PC-9 (cell line): ENCODE measurements at places on chromosomes 1 and 21.

DNA sequence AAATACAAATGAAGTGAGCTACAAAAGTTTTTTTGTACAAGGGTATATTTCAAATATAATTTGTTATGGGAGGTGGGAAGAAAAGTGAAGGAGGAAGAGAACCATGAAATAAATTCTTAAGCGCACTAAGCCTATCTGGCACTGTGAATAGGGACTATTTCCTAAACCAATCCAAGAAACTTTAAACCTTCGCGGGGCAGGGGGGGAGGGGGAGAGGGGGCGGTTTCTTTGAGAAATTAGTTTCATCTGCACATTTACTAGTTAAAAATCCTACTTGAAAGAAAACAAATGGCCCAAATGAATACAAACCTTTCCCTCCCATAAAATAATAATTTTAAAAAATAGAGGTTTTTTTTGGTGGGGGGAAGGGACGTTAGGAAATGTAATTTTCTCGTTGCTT is 364 bp downstream of the GOLPH3L start:
- DNase-seq: no peak

DNA sequence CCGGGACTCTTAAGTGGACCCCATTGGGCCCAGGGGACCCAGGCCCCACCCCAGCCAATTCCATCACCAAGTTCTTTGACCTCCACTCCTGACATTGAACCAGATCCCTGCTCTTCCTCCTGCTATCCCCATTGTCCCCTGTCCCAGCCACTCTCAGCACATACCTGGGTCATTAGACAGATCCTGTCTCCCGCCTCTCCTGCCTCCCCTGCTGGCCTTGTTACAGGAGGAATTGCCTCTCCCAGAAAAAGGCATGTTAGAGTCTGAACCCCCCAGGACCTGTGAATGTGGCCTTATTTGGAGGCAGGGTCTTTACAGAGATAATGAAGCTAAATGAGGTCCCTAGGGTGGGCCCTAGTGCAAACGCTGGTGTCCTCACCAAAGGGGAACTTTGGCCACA is 301.9 kb downstream of the NPHP4 start:
- no peak for DNase-seq

GRCh38 chr1:48093696-48094528 is 96.7 kb upstream of the TRABD2B start:
- peak; percentile 65 for DNase-seq

GRCh38 chr1:218048828-218049420 is 236.2 kb upstream of the RRP15 start:
- DNase-seq: no peak

DNA sequence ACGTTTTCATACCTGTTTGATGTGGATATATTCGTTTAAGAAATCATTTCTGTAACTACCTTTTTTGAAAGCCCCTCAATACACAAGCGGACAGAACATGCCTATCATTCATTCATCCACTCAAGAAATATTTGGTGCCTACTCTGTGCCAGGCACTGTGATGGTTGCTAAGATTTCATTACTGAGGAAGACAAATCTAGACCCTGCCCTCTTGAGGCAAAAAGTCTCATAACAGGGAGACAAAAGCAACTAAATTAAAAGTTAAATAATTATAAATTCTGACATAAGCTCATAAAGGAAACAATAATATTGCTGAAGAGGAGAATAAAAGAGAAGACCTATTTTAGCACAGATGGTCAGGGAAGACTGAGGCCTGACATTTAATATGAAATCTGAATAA is 203.5 kb upstream of the ZNHIT6 start:
- no peak for DNase-seq

DNA sequence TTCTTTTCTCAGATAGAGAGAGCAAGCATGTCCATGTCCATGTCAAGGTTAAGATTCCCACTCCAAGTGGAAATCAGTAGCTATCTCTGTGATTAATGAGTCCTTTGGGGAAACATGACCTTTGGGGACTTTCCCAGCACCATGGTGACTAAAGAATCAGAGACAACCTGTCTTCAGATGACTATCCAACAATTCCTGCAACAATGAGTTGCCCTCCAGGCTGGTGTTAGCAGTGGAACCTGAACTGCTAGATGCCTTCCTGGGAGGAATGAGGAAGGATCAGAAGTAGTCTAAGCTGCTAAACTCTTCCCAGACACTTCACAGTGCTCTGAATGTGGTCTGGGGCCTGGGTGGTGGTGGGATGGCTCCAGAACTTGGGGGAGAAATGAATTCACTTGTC is 6.5 kb downstream of the S100A9 start:
- DNase-seq: peak; percentile 97

DNA sequence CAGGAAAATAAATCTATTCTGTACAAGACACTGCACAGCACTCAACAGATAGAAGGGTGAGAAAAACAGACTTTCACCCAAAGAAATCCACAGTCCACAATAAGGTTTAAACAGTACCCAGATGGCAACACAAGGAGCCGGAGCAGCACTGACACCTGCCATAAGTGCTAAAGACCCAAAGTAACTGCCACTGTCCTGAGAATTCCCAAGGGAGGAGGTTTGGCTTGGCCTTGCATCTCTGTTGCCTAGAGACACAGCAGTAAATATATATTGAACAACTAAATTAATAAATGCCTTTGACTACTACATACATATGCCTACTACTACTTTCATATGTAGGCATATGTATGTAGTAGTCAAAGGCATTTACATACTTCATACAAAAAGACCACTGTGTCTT is 68.0 kb downstream of the VAV3 start:
- no peak for DNase-seq

GRCh38 chr1:53069663-53070327 is 7.8 kb downstream of the PODN start:
- DNase-seq: no peak
